ENCODE measurements at places on chromosomes 7 and 10. TPM values are rescaled to one million over a fixed set of nuclear protein-coding genes. Genes with fewer than 3 reads are reported as not detected.

PRKAR2B gene
- 30.4 TPM for total RNA-seq

- peak overlapping the region; percentile 89 for H3K4me3 ChIP-seq
- H3K27me3 ChIP-seq: no peaks in the 10 kb centered on the region
- peaks cover 22% of the 10 kb centered on the region for H3K36me3 ChIP-seq
- no peak for DNase-seq
Observed at GRCh38 chr10:1050145-1050544, 1.2 kb upstream of the IDI1 start.

GRCh38 chr7:97026715-97027426 is 2.2 kb upstream of the DLX5 start:
- peak overlapping the region; percentile 20 for H3K4me3 ChIP-seq
- no peak for DNase-seq
- H3K4me1 ChIP-seq: no peaks in the 10 kb centered on the region
- H3K27me3 ChIP-seq: peaks cover 20% of the 10 kb centered on the region

- H3K27me3 ChIP-seq: no peaks in the 10 kb centered on the region
- H3K4me1 ChIP-seq: no peaks in the 10 kb centered on the region
- H3K4me3 ChIP-seq: no peak overlapping the region
- no peak overlapping the region for H3K27ac ChIP-seq
- no peaks in the 10 kb centered on the region for H3K36me3 ChIP-seq
Observed at GRCh38 chr7:138307633-138308032, 152.4 kb upstream of the TRIM24 start.

NEBL gene
- 304 TPM for total RNA-seq

- no peaks in the 10 kb centered on the region for H3K36me3 ChIP-seq
- DNase-seq: no peak
- H3K4me1 ChIP-seq: no peaks in the 10 kb centered on the region
- no peak overlapping the region for H3K27ac ChIP-seq
Observed at GRCh38 chr10:58956926-58957325, 219.5 kb upstream of the PHYHIPL start.

GRCh38 chr7:152735443-152736004 is 24.0 kb upstream of the ACTR3B start:
- no peak overlapping the region for H3K27ac ChIP-seq
- no peaks in the 10 kb centered on the region for H3K36me3 ChIP-seq
- H3K4me3 ChIP-seq: no peak overlapping the region
- H3K27me3 ChIP-seq: no peaks in the 10 kb centered on the region
- no peak for DNase-seq
- no peaks in the 10 kb centered on the region for H3K4me1 ChIP-seq

IGFBP1 gene
- 1.6 TPM for total RNA-seq

CDNF gene
- total RNA-seq: 1.1 TPM

GRCh38 chr10:132978542-132978941 is 36.2 kb upstream of the CFAP46 start:
- no peak for DNase-seq
- no peaks in the 10 kb centered on the region for H3K36me3 ChIP-seq
- H3K4me1 ChIP-seq: peaks cover 8% of the 10 kb centered on the region
- no peak overlapping the region for H3K27ac ChIP-seq

DNA sequence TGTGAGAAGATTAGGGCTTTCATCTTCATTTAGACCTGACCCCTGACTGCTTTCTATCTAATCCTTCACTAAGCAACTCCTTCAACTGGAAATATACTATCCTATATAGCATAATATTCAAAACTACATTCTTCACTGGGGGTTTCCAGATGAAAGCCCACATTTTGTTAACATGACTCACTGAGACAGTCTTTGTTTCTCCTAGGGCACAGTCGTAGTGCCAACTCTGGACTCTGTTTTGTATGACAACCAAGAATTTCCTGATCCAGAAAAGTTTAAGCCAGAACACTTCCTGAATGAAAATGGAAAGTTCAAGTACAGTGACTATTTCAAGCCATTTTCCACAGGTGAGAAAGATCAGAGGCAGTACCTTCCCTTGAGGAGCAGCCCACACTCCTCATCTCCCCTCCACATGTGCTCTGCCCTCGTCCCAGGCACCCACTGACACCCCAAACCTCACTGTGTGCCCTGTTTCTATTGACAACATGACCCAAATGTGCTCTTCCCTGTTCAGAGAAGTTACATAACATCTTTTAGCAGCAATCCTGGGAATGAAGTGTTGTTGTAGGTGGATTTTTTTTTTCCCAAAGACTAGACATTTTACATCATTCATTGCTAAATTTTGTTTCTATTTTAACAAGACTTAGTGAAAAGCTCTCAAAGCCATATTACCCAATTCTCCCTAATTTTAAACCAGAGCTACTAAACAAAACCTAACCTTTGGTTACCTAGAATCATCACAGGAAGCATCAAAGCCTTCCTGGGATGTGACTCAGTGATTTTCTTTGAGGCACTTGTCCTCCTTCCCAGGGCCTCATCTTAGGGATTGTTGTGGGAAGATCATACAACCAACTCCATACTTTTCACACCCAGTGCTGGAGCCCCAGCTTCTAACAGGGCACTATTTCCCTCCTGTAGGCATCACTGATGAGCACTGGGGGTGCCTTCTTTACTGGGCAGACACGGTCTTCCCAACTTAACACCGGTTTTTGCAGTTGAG is 10.7 kb downstream of the CYP2E1 start:
- no peaks in the 10 kb centered on the region for H3K27me3 ChIP-seq
- no peaks in the 10 kb centered on the region for H3K4me1 ChIP-seq
- H3K4me3 ChIP-seq: no peak overlapping the region
- no peak for DNase-seq

- peak overlapping the region; percentile 78 for H3K27ac ChIP-seq
- H3K4me3 ChIP-seq: no peak overlapping the region
- DNase-seq: no peak
- no peaks in the 10 kb centered on the region for H3K27me3 ChIP-seq
Observed at GRCh38 chr10:88473989-88474883, 108.9 kb downstream of the RNLS start.

- H3K36me3 ChIP-seq: no peaks in the 10 kb centered on the region
- H3K4me1 ChIP-seq: no peaks in the 10 kb centered on the region
- no peak overlapping the region for H3K27ac ChIP-seq
- no peak overlapping the region for H3K4me3 ChIP-seq
Observed at GRCh38 chr7:47881256-47881655, 67.0 kb downstream of the PKD1L1 start.

ERVW-1 gene
- not detected for total RNA-seq

GLI3 gene
- total RNA-seq: 1.5 TPM

DNA sequence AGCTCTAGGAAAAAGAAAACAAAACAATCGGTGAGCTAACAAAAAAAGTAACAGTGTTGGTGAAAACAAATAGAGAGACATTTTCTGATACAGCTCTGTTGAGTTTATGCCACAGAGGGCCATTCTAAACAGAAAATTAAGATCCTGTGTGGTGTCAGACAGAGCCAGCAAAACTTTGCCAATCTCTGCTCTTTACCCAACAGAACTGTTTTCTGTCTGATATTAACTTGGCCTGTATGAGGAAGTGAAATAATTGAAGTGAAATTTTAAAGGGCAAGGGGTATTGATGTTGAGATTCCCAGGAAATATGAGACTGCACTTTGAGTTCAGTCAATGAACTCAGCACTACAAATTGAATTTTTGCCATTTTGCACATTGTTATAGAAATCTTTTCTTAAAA is 101.0 kb downstream of the AOAH start:
- H3K4me3 ChIP-seq: no peak overlapping the region
- H3K4me1 ChIP-seq: no peaks in the 10 kb centered on the region
- H3K27me3 ChIP-seq: no peaks in the 10 kb centered on the region
- DNase-seq: no peak
- H3K36me3 ChIP-seq: no peaks in the 10 kb centered on the region

CCDC201 gene
- total RNA-seq: not detected

ADAM12 gene
- total RNA-seq: 0.71 TPM

EBLN1 gene
- total RNA-seq: not detected

IQUB gene
- 0.85 TPM for total RNA-seq

- H3K4me3 ChIP-seq: no peak overlapping the region
- no peaks in the 10 kb centered on the region for H3K36me3 ChIP-seq
- H3K27ac ChIP-seq: no peak overlapping the region
- H3K27me3 ChIP-seq: no peaks in the 10 kb centered on the region
- peaks cover 30% of the 10 kb centered on the region for H3K4me1 ChIP-seq
Observed at GRCh38 chr7:28606421-28606820, 194.1 kb downstream of the CREB5 start.

All from right atrium auricular region (tissue), 2 donors.